ENCODE measurements at places on chromosomes 1 and 21.

GRCh38 chr1:6487804-6488484, 3.5 kb downstream of the PLEKHG5 start:
- DNase-seq: no peak

- DNase-seq: no peak
Observed at GRCh38 chr1:154353460-154353904, 28.2 kb downstream of the ATP8B2 start.

GRCh38 chr1:222225316-222225691, 322.6 kb downstream of the HHIPL2 start:
- DNase-seq: no peak

DNA sequence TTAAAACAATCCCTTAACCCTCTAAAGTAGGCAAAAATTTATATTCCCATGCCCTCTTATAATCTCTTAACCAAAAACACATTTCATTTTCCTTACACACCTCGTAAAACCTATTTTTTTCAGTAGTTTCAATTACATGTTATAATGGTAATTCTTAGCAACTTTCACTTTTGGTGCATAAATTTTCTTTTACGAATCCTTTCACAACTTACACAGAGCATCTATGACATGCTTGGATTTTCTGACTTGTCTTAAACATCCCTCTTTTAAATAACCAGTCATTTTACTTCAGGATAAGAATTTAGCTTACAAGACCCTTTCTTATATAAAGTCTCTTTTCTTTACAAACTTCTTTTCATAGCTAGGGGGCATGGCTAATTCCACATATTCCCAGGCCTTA, 8.9 kb upstream of the MRPL55 start:
- no peak for DNase-seq

GRCh38 chr1:201020721-201021629, 2.5 kb downstream of the KIF21B start:
- no peak for DNase-seq

- no peak for DNase-seq
Observed at GRCh38 chr1:231376101-231376500, 38.0 kb downstream of the SPRTN start.

GRCh38 chr1:89364954-89365550, 1.2 kb downstream of the GBP6 start:
- no peak for DNase-seq

DNA sequence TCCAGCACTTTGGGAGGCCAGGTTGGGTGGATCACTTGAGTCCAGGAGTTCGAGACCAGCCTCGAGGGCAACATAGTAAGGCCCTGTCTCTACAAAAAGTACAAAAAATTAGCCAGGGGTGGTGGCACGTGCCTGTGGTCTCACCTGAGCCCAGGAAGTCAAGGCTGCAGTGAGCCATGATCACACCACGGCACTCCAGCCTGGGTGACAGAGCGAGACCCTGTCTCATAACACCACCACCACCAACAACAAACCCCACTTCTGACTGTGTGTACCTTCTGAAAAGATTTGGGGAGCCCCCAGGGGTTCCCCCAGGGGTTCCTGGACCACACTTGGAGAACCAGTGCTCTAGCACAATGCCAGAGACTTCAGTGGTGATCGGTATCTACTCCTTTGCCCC, 29.9 kb downstream of the NUAK2 start:
- DNase-seq: no peak

DNA sequence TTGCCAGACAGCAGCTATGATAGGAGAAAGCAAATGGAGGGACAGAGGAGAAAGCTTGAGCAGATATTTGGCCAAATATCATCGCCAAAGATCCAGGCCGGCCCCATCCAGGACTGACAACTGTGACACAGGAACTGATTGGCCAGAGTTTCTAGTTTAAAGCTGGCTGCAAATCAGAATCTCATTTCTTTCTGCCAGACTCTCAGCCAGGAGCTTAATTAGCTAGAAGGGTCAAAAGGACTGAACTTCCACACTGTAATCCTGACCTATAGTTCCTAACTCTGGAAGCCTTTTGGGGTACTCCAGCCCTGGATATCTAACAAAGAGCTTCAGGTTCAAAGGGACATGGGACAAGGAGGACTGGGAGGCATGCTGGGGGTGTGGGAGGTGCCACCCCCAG, 106.7 kb upstream of the GNG12 start:
- DNase-seq: no peak

DNA sequence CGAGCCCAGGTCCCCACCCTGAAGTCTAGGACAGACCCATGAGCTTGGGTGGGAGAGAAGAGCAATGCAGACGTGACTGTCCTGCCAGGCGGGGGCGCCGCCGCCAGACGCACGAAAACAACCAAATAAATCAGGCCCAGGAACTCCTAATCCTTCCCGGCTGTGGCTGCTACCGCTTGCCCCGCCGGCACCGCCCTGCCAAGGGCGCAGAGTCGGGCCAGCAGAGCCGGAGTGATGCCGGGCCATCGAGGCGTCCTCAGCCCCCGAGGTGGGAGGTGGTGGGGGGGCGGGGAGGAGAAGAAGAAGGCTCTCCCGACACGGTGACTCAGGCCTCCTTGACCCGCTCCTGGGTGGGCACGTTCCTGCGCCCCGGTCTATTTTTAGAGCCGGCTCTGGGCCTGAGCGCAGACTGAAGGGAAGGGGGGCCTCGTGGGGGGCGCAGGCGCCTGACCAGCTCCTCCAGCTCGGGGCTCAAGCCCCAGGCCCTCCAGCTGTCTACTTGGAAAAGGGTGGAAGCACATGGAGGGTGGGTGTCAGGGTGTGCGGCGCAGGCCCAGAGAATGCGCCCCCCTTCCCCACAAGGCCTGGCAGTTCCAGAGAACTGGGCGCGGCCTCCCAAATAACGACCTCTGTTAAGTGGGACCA, 10.7 kb upstream of the COL16A1 start:
- DNase-seq: no peak

DNA sequence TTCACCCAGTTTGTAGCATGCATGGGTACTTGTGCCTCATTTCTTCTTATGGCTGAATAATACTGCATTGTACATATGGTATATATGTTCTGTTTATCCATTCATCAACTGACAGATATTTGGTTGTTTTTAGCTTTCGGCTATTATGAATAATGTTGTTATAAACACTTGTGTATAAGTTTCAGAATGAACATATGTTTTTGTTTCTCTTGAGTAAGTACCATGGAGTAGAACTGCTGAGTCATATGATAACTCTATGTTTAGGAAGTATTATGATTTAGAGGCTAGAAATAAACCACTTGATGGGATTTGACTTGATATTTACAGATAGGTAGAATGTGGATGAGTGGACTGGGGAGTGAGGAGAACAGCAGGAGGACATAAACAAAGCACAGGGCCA, 48.6 kb downstream of the WNT2B start:
- no peak for DNase-seq

GRCh38 chr1:196078691-196079090, 529.5 kb downstream of the KCNT2 start:
- DNase-seq: no peak

GRCh38 chr21:38333301-38334272, 76.8 kb downstream of the KCNJ15 start:
- no peak for DNase-seq

DNA sequence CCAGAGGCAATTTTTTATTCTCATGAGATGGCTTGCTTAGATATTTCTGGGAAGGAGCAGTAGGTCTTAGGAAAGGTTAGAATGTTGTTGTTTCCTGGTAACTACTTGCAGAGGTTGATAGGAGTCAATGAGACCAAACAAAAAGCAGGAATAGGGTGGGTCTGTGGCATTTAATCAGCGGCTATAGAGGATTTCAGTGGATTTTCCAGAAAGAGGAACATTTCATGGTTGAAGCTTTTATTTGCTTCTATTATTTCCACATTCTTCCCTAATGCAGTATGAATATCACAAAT, 111.3 kb upstream of the PALMD start:
- no peak for DNase-seq

DNA sequence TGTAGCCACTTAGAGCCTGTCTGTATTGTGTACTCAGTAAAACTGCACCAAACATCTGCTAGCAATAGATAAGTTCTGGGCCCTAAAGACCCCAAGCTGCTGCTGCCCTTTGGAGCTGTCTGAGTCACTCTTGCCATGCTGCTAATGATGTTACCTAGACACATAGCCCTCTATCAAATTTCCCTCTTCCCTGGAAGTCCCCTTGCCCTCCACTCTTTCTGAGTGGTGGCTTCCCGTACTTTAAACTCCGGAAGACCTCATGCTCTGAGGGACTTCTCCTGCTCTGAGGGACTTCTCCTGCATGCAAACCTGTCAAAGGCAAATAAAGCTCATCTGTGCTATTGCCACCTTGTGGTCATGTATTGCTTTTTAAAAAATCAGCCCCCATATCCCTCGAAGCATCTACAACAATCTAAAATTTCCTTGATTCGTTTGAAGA, 34.0 kb downstream of the FH start:
- no peak for DNase-seq

DNA sequence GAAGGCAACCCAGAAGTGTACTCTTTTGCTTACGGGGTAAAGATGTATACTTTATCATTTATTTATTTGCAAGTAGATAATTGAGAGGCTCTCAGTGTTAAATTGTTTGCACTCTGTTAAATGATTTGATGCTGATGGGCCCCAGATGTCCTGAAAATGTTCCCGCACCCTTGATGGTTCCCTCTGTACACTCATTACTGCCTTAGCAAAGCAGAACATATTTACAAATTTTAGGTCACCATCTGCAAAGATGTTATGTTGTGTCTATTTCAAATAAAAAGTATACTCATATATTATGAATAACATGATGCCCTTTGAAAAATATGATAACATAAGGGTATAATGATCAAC, 240.5 kb upstream of the SNX7 start:
- no peak for DNase-seq

DNA sequence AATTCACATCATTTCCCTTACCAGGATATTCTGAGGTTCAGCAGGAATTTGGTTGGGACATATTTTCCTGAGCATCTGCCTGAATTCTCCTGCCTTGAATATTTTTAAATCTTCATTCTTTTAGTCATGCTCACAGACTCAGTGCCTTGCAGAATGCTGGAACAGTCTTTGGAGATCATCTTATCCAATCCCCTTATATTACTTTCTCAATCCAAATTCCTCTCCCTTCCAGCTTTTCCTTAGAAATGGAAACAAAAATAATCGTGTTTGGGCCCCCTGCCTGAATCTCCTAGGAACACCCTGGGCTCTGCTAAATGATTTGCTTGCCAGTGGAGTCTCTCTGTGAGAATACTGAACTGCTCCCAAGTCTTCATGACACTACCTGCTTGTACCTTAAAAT, 38.4 kb downstream of the LHX8 start:
- no peak for DNase-seq

DNA sequence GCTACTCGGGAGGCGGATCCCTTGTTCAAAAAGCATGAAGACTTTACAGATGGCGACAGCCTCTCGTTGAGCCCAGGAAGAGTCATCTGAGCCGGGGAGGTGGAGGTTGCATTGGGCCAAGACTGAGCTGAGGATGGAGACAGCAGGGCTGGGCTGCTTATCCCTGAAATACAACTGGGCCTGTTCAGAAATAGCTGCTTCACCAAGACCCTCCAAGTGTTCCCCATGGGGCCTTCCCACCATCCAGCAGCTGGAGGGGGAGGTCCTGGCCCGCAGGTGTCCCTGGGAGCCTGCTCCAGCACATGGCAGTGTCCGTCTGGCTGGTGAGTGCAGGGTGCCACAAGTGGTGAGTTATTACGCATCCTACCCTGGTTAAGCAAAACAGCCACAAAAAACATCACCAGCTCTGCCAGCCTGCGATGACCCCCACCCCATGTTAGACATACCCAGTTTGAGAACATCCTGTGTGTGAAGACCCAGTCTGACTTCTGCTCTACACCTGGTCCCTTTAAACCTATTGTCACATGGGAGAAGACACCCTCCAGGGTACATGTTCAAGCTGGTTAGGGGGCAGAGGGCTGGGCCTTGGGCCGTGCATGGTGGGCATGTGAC, 93.1 kb upstream of the TMPRSS2 start:
- no peak for DNase-seq

DNA sequence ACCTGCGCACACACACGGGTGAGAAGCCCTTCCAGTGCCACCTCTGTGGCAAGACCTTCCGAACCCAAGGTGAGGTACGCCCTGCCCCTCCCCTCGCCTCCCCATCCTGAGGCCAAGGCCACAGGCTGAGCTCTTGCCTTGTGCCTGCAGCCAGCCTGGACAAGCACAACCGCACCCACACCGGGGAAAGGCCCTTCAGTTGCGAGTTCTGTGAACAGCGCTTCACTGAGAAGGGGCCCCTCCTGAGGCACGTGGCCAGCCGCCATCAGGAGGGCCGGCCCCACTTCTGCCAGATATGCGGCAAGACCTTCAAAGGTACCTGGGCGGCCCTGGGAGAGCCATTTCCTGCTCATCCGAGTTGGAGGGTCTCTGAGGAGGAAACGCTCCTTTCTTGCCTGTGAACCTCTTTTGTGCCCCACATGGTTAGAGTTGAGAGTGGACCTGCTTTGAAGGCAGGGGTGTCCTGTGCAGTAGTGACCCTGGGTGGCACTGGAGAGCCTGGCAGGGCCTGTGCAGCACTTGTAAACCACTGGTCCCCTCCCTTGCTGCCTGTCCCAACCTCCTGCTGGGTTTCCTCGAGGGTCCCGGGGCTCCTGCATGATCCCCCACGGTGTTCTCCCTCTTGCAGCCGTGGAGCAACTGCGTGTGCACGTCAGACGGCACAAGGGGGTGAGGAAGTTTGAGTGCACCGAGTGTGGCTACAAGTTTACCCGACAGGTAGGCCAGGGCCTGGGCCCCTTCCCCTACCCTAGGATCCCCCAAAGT, 8.5 kb downstream of the ZBTB48 start:
- no peak for DNase-seq

GRCh38 chr1:159913451-159914192, 11.7 kb downstream of the TAGLN2 start:
- DNase-seq: no peak

- DNase-seq: no peak
Observed at GRCh38 chr1:89794406-89794805, 26.4 kb upstream of the LRRC8D start.

GRCh38 chr1:79304131-79304530, 297.6 kb upstream of the ADGRL4 start:
- no peak for DNase-seq

GRCh38 chr1:119771016-119771415, 2.3 kb upstream of the HMGCS2 start:
- DNase-seq: no peak

- DNase-seq: no peak
Observed at GRCh38 chr1:63914241-63914640, 140.4 kb downstream of the ROR1 start.

DNA sequence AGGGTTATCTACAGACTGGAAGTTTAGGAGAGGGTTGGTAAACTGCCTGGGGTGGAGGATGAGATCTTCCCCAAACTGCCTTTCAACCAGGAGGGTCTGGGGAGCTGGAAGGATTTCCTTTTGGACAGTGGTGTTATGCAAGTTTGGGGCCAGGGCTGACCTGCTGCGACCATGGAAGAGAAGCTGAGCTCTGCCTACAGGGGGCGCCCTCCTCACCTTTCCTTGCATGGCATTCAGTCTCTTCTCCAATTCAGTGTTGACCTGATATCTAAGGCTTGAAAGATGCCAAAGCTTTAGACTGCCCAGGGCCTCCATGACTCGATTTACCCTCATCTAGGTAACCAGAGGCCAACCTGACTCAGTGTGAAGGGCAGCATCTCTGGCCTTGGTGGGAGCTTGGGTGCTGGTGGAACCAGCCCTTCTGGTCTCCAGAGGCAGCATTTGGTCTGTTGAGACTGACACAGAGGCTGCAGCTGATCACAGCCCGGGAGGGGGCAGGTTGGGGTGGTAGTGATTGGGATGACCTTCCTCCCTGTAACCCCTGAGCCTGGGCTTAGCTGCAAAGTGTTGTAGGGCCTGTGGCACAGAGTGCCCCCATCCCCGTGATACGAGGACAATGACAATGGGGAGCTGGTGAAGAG, 170.0 kb downstream of the GRIK3 start:
- DNase-seq: no peak

- no peak for DNase-seq
Observed at GRCh38 chr1:89670163-89670562, 37.2 kb downstream of the LRRC8C start.

GRCh38 chr1:21066356-21067012, 110.2 kb downstream of the EIF4G3 start:
- no peak for DNase-seq

All from T1000 (cell line).